Stimulated activated naive CD8-positive, alpha-beta T cell treated with anti-CD3 and anti-CD28 coated beads, Interleukin-15, Interleukin-2, amounts not matched to agents 100 U/mL and 50 U/mL, for 24 hours (primary cell): ENCODE measurements at places on chromosomes 6 and 20.

DNA sequence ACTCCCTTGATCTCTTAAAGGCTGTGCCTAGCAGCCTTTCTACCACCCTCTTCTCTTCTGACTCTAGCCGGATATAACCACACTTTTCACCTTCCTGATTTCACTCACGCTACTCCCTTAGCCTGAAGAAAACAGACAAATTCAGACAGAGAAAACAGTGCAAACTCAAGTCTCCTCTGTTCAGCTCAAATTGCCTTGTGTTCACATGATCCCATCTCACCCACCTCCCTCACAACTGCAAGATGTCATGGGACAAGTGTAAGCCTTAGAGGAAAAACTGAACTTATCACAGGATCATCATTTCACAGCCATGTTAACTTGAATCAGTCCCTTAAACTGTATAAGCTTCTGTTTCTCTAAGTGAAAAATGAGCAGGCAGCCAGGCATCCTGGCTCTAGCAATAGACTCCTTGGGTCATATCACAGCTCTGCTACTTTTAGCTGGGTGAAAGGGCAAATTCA lies 66.5 kb upstream of the TENT5A start:
- DNase-seq = no peak

- DNase-seq = no peak
Measured at GRCh38 chr6:69138148-69138547, 503.1 kb downstream of the ADGRB3 start.

GRCh38 chr20:47030271-47030810 lies 135.7 kb downstream of the EYA2 start:
- no peak for DNase-seq

- DNase-seq = peak; percentile 67
Measured at GRCh38 chr20:17536944-17537444, 5.8 kb upstream of the BFSP1 start.

DNA sequence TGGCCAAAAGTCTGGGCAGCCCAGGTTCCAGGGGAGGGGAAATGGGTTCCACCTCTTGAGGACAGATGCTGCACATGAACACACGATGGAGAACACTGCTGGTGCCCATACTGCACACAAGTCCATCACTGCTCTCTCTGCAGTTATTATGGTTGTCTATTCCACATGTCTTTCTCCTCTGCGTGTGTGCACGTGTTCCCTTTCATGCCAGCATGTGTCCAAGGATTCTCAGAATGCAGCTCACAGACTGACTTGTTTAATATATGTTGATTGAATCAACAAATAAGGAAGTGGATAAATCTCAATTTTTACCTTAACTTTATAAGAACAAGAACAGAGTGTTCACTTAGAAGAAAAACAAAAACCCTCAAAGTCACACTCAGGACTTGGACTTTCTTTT lies 158.9 kb downstream of the FNDC1 start:
- DNase-seq = no peak
